A549 (cell line): ENCODE measurements at places on chromosomes 12 and 14.

GRCh38 chr12:82082501-82082900 lies 275.7 kb downstream of the CCDC59 start:
- no peak for DNase-seq

- DNase-seq = no peak
These were observed 28.9 kb downstream of the ABCC9 start for GRCh38 chr12:21912318-21912717.

DNA sequence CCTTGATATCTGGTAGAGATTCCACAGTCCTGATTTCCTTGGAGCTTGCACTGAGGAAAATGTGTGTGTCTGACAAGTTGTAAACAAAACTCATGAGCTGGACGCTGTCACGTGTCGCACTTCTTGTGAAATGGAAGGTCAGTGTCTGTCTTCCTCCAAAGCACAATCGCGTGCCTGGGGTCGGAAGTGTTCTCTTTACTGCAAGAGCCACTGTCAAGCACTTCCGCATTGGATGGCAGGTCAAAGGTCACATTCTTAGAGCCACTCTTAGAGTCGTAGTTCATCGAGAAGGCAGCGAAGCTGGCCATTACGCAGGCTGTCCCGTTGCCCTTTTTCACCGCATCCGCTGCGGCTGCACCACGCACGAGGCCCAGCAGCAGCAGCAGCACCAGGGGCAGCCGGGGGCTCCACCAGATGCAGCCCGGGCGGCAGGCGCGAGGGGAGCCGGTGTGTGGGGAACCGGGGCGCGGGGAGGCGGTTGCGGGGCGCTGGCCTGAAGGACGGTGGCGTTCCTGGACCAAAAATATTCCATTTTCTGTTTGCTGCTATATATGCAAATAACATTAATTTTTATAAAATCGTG lies 45.0 kb downstream of the LRTM2 start:
- no peak for DNase-seq

- DNase-seq = no peak
These were observed 84.5 kb downstream of the TAOK3 start for GRCh38 chr12:118288174-118288573.

- no peak for DNase-seq
These were observed 2.5 kb downstream of the TMEM253 start for GRCh38 chr14:21103411-21103709.

GRCh38 chr12:50024805-50025186 lies 498 bp downstream of the RACGAP1 start:
- no peak for DNase-seq

GRCh38 chr14:76715511-76716081 lies 45.7 kb upstream of the VASH1 start:
- DNase-seq = no peak

GRCh38 chr12:10982244-10982643 lies 4.5 kb downstream of the TAS2R50 start:
- DNase-seq = no peak

DNA sequence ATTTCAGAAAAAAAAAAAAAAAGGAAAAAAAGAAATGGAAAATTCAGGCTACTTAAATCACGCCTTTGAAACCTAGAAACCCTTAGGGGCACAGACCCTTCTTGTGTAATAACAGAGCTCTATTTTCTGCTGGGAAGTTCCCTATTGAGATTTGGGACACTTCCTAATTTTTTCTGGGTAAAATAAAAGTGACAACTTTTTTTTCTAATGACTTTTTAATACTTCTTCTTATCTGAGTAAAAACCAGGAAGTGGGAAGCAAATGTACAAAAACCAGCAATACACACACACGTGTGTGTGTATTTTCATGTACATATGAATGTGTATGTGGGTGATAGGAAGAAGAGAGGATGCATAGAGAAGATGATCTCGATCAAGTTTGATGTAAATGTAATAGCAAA lies 35.8 kb downstream of the ETV6 start:
- no peak for DNase-seq

DNA sequence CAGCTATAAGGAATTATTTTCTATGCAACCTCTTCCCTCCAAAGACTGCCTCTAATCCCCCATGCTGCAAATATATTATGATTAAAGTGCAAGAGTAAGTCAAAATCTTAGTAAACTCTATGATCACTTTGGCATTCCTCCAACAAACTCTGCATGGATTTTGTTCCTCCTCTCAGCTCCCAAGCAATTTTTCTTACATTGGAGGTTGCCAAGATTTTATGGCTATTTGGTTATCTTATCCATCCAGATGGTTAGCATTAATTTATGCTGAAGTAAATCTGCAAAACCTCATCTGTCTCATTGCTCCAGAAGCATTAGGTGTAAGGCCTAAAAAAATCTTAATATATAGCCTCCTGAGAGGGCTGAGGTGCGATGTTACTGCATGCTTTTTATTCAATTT lies 228.1 kb downstream of the CHST11 start:
- DNase-seq = no peak

DNA sequence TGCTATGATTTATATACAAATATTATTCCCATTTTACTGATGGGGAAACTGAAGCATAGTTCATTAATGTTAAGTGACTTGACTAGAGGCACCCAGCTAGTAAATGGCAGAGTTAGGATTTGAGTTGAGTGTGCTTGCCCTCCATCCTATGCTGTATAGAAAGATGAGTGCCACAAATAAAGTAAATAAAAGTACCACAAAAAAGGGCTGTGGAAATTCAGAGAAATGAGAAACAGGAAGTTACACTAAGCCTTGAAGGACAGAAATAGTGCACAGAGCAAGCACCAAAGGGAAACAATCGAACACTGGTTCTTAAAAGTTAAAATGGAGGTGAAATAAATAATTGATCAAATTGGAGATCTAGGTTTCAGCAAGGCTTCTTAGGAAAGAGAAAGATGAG lies 9.2 kb upstream of the ABCD2 start:
- DNase-seq = no peak

GRCh38 chr12:64625243-64626077 lies 15.2 kb downstream of the RASSF3 start:
- DNase-seq = peak; percentile 76

GRCh38 chr12:20629414-20630156 lies 65.5 kb upstream of the SLCO1C1 start:
- DNase-seq = peak; percentile 61

DNA sequence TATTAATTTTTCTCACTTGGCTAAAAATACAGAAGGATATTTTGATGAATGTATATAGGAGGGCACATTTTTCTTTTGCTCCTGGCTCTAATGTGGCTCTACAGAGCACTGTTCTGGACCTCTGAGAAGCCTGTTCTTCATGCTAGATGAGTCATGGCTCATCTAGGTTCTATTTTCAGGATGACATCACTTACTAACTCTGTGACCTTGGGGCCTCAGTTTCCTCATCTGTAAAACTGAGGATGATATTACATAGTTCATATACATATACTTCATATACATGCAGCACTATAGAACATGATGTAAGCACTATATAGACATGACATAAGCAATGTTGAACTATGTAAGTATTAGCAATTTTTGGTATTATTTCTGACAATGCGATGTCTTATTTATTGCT lies 35.8 kb downstream of the SOCS2 start:
- no peak for DNase-seq

DNA sequence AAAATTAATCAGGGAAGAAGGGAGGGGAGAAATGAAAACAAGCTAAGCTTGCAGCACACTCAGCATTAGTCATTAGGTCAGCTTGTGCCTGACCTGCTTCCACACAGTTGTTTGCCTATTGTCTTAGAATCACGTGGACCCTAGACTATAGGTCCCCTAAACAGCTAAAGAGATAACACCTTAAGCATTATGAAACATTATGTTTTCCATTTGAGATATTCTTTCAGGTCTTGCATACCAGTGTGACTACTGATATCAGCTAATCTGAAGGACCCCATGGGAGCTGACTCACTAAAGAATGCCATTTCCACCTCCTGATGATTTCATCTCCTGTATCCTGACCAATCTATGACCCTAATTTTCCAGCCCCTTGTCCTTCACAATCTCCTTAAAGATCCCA lies 154.1 kb upstream of the FUT8 start:
- peak; percentile 25 for DNase-seq

GRCh38 chr12:13964666-13965065 lies 16.7 kb downstream of the GRIN2B start:
- no peak for DNase-seq

DNA sequence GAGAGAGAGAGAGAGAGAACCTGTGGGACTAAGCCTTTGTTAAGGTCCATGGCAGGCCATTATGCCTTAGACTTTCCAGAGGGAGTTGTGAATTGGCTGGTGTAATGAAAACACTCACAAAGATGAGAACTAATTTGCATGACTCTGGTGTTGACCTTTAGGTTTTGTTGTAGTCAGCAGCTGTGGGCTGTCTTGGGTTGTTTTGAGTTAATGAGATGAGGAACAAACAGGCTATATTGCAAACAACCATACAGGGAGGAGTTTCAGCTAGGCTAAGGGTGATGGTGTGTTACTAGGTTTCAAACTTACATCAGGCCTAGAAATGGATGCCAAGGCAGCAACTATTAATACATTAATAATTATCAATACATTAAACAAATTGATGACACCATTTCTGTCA lies 26.3 kb downstream of the ATXN7L3B start:
- no peak for DNase-seq

GRCh38 chr12:26287671-26288381 lies 92.5 kb downstream of the SSPN start:
- no peak for DNase-seq

DNA sequence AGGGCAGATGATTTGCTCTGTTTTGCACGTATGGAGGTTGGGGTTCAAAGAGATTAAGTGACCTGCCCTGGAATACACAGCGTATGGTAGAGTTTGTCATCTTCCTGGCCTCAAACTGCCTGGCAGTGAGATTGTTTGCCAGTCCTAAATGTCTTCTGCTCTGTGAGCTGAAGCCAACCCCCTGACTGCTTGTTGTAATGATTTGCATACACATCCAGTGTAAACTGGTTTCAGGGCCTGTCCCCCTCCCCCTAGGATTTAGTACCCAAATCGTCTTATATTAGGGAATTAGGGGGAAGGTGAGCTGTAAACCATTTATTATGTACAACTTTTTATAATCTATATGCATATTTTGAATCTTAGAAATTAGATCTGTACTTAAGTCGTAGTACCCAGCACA lies 38.4 kb downstream of the AKAP3 start:
- DNase-seq = no peak

- DNase-seq = no peak
These were observed 243.1 kb upstream of the FOXN3 start for GRCh38 chr14:89660166-89660565.

GRCh38 chr12:117124421-117125271 lies 25.4 kb upstream of the TESC start:
- DNase-seq = no peak

- DNase-seq = no peak
These were observed 4.4 kb downstream of the CLSTN3 start for GRCh38 chr12:7134396-7135166.

- no peak for DNase-seq
These were observed 64.8 kb upstream of the MAX start for GRCh38 chr14:65167072-65167645.

- no peak for DNase-seq
These were observed 40.2 kb downstream of the GRIP1 start for GRCh38 chr12:66638666-66639065.

DNA sequence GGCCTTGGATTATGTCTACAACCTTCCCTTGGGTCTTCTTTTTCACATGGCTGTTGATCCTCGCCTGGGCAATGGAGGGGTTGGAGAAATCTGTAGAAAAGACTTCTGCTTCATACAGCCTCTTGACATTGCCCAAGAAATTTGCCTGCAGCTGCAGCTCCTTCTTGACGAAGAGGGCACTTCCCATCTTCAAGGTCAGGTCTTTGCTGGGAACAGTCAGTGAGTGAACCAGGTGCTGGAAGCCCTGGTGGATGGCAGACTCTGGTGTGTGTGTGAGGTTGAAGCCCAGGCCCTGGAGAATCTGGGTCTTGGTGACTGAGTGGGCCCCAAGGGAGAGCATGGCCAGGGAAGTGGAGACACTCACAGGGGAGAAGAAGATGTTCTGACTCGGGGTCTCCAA lies 6.7 kb downstream of the SERPINA9 start:
- no peak for DNase-seq

DNA sequence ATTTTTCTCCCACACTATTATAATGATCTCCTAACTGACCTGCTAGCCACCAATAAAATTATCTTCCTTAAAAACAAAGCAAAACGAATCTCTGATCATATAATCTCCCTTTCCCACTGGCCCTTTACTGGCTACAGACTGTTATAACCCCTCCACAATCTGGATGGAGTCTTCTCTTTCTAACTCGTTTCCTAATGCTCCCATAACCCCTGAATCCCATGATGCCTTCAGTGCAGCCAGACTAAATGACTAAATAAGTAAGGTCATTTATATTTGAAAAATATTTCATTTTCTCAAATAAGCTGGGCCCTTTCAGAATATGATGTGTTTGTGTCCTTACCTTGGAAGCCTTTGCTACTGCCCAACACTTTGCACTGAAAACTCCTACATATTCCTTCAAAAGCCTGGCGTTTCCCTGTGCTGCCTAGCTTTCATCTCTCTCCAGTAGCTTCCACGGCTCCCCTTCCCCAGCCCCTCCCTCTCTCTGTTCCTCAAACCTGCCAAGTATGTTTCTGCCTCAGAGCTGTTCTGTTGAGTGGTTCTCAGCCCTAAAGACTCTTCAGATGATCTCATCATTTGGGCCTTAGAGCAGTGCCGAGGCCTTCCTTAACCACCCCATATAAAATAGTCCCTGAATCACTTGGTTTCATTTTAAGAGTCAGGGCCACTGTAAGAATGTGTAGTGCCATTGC lies 91.7 kb downstream of the MYRFL start:
- DNase-seq = no peak

GRCh38 chr12:26318661-26319068 lies 123.3 kb downstream of the SSPN start:
- no peak for DNase-seq

DNA sequence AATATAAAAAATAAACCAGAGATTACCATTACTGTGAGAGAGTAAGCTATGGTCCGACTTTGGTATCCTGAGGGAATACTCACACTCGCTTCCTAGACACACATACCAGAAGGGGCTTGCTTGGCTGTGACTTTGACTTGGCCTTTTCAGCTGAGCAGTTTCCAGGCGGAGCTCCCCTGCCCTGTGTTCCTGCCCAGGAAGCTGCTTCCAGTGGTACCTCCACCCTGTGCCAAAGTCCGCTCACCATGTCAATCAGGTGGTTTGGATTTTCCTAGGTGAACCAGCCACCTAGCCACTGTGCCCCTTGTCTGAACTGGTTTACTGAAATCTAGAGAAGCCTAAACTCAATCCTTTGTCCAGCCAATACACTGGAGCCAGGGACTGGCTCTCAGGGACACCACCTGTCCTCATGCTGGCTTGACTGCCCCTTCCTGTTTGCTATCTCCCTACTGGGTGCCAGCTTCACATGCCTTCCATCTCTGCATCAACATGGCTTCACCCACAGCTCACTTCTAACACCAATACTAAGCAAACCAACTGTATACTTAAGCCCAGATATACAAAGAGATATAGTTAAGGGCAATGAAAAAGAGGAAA lies 28.6 kb downstream of the MAX start:
- DNase-seq = no peak
